HCT116 (cell line): ENCODE measurements at places on chromosomes 3 and 15. TPM values are rescaled to one million over a fixed set of nuclear protein-coding genes. Genes with fewer than 3 reads are reported as not detected.

The NANOGP8 gene
- total RNA-seq, result not detected

The DNASE1L3 gene
- not detected for total RNA-seq

The CCR9 gene
- not detected for total RNA-seq

The VILL gene
- 1.2 TPM for total RNA-seq

DNA sequence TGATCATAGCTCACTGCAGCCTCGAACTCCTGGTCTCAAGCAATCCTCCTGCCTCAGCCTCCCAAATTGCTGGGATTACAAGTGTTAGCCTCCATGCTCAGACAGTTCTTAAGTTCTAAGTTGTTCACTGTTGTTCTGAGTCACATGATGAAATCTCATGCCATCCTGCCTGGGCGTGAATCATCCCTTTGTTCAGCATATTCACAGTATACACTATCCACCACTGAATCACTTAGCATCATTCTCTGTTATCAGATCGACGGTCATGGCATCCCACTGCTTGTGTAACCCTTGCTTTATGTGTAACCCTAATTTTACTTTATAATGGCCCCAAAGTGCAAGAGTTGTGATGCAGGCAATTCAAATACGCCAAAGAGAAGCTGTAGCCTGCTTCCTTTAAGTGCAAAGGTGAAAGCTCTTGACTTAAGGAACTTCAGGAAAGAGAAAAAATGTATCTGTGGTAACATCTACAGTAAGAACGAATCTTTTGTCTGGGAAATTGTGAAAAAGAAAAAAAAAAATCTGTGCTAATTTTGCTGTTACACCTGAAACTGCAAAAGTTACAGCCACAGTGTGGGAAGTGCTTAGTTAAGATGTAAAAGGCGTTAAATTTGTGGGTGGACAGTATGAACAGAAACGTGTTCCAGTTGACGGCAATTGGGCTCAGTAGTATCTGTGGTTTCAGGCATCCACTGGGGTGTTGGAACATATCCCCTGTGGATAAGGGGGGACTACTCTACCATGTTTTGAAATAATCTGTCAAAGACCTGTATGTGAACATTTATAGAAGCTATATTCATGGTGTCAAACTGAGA is 80.6 kb downstream of the PCOLCE2 start:
- no peak overlapping the region for H3K4me3 ChIP-seq
- no peaks in the 10 kb centered on the region for H3K27me3 ChIP-seq
- no peaks in the 10 kb centered on the region for H3K4me1 ChIP-seq

DNA sequence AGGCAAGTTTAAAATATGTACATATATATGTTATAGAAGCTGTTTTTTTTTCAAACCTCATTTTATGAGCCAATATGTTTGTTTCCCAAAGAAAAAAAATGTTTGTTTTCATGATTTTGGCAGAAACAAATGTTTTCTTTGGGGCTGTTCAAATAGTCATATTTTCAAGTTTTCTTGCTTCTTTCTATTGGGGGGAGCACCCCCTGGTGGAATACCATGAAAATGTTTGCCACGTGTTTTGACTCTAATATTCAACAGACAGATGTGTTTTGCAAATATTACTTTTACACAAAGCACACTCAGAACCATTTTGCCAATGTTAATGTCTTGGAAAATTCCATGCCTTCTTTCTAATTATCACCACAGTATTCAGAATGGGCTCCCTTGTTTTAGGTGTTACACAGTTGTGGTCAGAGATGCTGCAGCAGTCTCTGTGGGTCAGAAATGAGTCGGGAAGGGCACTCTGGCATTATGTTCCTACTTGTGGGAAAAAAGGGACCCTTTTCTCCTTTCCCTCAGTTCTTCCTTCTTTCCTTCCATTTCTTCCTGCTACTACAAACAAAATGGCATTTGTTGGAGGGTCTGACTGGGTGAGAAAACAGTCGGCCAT is 817.0 kb downstream of the TUSC7 start:
- H3K36me3 ChIP-seq, result no peaks in the 10 kb centered on the region
- H3K4me3 ChIP-seq, result no peak overlapping the region
- no peak overlapping the region for H3K27ac ChIP-seq

DNA sequence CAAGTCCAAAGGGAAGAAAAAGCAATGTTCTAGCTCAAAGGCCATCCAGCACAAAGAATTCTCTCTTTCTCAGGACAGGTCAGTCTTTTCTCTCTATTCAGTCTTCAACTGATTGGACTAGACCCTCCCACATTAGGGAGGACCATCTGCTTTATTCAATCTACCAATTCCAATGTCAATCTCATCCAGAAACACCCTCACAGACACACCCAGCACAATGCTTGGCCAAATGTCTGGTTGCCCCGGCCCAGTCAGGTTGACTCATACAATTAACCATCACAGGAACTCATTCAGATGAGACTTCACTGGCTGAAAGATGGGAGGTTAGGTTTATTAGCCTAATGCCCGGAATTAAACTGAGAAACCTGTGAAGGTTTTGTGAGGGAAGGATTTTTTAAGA is 32.4 kb downstream of the ACAN start:
- H3K4me1 ChIP-seq, result peaks cover 3% of the 10 kb centered on the region; the same call in 1 of the 2 replicates
- H3K27ac ChIP-seq, result no peak overlapping the region
- no peak for DNase-seq
- H3K27me3 ChIP-seq, result no peaks in the 10 kb centered on the region
- no peak overlapping the region for H3K4me3 ChIP-seq

DNA sequence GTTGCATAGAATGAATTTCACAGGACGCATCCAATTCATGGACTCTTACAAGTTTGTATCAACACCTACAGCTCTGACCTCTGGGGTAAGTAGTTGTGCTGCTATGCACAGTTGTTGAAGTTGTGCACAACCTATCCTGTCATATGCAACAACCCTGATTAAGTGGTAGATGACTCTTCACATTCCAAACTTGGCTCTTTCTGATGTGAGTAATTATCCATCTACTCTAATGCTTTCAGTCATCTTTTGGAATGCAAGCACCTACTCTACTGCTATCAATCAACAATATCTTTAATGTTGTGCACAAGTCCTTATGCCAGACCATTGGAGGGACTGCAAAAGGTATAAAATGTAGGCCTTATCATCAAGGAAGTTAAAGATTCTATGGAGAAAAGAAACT is 921.4 kb downstream of the MCTP2 start:
- no peaks in the 10 kb centered on the region for H3K27me3 ChIP-seq
- H3K27ac ChIP-seq, result no peak overlapping the region
- no peaks in the 10 kb centered on the region for H3K36me3 ChIP-seq
- no peaks in the 10 kb centered on the region for H3K4me1 ChIP-seq

GRCh38 chr15:74816624-74817369 is 4.2 kb downstream of the LMAN1L start:
- no peak overlapping the region for H3K27ac ChIP-seq
- H3K27me3 ChIP-seq, result no peaks in the 10 kb centered on the region
- H3K4me1 ChIP-seq, result peaks cover 20% of the 10 kb centered on the region
- no peak overlapping the region for H3K4me3 ChIP-seq
- H3K36me3 ChIP-seq, result no peaks in the 10 kb centered on the region
- DNase-seq, result no peak

- no peaks in the 10 kb centered on the region for H3K36me3 ChIP-seq
- H3K27ac ChIP-seq, result no peak overlapping the region
- DNase-seq, result no peak
- no peaks in the 10 kb centered on the region for H3K4me1 ChIP-seq
- no peaks in the 10 kb centered on the region for H3K27me3 ChIP-seq
Observed at GRCh38 chr3:71000483-71000882, 583.0 kb downstream of the FOXP1 start.

- DNase-seq, result no peak
- H3K4me3 ChIP-seq, result no peak overlapping the region
- no peak overlapping the region for H3K27ac ChIP-seq
- H3K4me1 ChIP-seq, result no peaks in the 10 kb centered on the region
- no peaks in the 10 kb centered on the region for H3K36me3 ChIP-seq
- no peaks in the 10 kb centered on the region for H3K27me3 ChIP-seq
Observed at GRCh38 chr15:58608129-58608590, 141.3 kb downstream of the ADAM10 start.

- H3K36me3 ChIP-seq, result no peaks in the 10 kb centered on the region
- H3K4me1 ChIP-seq, result no peaks in the 10 kb centered on the region
- no peak overlapping the region for H3K27ac ChIP-seq
- no peak overlapping the region for H3K4me3 ChIP-seq
- H3K27me3 ChIP-seq, result peaks cover 5% of the 10 kb centered on the region
- no peak for DNase-seq
Observed at GRCh38 chr3:25288413-25288812, 139.7 kb upstream of the RARB start.
